ENCODE measurements at places on chromosomes 6 and 20. TPM values are rescaled to one million over a fixed set of nuclear protein-coding genes. Genes with fewer than 3 reads are reported as not detected.

- no peak for DNase-seq
Observed at GRCh38 chr6:140256248-140256647, 881.8 kb upstream of the CITED2 start.

GRCh38 chr6:133854041-133854363 lies 34.9 kb upstream of the TCF21 start:
- no peak for DNase-seq

- DNase-seq, result no peak
Observed at GRCh38 chr20:41362748-41363140, 3.9 kb downstream of the EMILIN3 start.

DNA sequence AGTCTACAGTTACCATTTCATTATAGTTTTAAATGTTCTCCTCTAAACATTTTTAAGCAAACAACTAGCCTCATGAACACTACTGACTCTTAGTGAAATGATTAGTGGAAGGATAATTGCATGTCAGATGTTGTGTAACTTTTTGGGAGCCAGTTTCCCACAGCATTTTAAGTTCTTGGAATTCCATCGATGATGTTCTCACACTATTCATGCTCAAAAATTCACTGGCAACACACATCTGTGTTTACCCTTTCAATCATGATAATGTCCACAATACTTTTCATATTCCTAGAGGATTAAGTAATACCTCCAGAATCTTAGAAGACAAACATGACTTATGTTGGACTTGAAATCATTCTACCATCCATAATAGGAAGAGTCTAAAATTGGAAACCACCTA lies 678.1 kb upstream of the ID4 start:
- DNase-seq, result no peak

DNA sequence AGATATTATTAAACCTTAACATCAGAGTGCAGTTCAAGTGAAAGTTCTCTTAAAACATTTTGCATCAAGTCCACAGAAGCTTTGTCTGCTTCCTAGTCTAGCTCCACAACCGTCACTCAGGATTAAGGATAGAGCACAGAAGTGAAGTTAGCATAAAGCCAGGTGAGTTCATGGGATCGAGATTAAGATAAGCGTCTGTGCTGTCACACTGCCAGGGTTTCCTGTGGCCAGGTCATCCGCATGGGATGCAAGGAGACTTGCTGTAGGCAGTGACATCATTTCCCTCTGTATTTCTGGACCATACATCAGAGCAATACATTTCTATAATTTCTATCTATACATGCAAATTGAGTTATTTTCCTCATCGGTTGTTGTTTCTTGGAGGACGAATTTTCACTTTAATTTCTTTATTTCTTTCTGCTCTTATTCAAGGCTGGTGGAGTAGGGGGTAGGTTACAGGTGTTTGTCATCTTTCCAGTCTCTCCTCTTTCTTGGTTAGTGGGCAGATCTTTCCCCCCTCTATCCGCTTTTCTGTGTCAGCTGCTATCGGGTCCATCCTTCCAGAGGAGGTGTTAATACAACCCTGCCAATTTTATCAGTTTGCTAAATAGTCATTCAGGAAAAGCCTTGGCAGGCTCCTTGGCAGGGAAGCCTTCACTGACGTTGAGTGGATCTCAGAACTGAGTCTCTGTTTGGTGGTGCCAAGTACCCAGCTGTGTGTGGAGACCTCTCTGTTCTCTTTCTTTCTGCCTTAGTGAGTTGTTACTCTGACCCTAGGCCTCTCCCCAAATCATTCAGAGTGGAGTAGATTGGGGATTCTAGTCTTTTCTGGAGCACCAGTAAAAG lies 307.6 kb upstream of the MAP3K7 start:
- no peak for DNase-seq

DNA sequence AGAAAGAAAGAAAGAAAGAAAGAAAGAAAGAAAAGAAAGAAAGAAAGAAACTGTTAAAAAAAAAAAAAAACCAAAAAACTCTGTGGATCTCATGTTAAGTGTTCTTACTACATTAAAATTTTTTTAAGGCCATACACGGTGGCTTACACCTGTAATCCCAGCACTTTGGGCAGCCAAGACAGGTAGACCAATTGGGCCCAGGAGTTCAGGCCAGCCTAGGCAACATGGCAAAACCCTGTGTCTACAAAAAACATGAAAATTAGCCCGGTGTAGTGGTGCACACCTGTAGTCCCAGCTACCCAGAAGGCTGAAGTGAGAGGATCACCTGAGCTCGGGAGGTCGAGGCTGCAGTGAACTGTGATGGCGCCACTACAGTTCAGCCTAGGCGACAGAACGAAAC lies 4.6 kb upstream of the BPIFA1 start:
- no peak for DNase-seq

GRCh38 chr6:164108869-164109769 lies 694.6 kb downstream of the QKI start:
- peak; percentile 91 for DNase-seq

The ERVFRD-1 gene
- not detected for total RNA-seq

The ABHD16B gene
- total RNA-seq, result not detected
